ENCODE measurements at places on chromosomes 1 and 21.

DNA sequence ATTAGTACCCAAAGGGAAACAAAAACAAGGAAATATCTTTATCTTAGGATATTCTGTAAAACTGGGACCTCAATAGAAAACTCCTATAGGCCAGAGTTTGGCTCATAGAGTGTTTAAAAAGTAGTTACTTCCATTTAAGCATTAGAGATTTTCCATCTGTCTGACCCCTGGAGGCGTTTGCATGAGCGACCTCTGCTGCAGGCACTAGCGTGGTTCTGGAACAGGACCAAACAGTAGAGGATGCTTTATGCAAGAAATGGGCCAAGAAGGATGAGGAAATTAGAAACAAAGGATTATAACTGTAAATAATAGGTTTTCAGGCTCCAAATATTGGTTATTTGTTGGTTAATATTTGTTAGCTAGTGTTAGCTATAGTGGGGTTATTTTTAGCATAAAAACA, 5.7 kb downstream of the ZBTB40 start:
- peak; percentile 8 for DNase-seq

DNA sequence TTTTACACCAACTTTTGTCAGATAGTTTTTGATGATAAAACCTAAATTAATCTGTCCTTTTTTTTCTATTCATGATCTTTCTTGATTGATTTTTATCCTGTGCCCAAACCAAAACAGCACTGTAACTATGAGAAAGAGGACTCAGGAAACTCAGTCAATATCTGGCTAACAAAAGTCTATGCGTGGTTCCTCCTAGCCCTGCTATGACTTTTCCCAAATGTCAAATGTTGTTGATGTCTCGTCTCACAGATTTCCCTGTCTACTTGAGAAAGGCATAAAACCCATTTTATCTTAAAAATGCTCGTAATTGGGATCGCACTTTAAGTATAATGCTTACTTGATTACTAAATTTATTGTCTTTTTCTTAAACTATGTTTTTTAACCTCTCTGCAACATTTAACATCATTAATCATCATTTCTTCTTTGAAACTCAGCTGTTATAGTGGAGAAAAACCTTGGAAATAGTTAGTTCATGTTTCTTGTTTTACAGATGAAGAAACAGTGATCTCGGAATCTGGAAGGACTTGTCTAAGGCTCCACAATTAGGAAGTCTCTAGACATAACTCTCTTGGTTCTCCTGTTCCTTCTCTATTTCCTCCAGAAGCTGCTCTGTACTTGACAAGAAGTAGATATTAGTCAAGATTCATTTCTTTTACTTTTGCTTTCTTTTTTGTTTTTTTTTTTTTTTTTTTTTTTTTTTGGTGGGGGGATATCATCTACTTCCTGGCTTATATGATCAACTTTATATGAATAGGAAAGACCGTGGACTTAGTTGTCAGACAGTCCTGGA, 26.2 kb upstream of the PTPRC start:
- no peak for DNase-seq

DNA sequence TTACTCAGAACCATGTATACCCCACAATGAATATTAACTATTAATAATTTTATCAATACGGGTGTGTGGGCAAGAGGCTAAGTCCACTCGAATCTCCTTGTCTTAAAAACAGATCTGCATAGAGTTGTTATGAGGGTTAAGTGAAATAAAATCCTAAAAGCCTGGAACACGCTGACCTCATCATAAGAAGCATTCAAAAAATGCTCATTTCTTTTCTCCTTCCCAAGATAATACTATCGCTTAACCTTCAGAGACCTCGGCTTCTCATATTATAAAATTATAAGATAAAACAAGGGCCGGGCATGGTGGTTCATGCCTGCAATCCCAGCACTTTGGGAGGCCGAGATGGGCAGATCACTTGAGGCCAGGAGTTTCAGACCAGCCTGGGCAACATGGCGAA, 35.1 kb downstream of the LPAR3 start:
- DNase-seq = no peak

- DNase-seq = no peak
These were observed 739.3 kb downstream of the PLA2G4A start for GRCh38 chr1:187568067-187568466.

- DNase-seq = no peak
These were observed 16.1 kb upstream of the STMN1 start for GRCh38 chr1:25922056-25922970.

DNA sequence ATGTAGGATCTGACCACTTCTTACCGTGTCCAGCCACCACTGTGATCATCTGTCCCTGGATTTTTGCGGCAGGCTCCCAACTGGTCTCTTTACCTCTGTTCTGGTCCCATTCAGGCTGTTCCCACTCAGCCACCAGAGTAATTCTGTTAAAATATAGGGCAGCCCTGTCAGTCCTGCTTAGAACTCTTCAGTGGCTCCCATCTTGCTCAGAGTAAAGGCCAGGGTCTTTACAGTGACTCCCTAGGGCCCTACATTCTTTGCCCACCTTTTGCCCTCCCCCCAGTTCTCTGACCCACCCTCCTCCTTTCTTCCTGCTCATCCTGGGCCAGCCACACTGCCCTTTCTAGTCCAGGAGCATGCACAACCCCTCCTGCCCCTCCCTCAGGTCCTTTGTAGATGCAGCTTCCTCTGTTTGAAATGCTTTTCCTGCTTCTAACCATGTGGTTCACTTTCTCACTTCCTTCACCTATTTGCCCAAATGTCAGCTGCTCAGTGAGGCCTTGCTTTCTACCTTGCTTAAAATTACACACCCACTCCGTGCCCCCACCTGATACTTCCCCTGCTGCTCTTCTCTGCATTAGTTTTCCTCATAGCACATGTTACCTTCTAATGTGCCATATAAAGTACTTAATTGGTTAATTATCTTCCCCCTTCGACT, 7.8 kb downstream of the UBIAD1 start:
- DNase-seq = no peak

DNA sequence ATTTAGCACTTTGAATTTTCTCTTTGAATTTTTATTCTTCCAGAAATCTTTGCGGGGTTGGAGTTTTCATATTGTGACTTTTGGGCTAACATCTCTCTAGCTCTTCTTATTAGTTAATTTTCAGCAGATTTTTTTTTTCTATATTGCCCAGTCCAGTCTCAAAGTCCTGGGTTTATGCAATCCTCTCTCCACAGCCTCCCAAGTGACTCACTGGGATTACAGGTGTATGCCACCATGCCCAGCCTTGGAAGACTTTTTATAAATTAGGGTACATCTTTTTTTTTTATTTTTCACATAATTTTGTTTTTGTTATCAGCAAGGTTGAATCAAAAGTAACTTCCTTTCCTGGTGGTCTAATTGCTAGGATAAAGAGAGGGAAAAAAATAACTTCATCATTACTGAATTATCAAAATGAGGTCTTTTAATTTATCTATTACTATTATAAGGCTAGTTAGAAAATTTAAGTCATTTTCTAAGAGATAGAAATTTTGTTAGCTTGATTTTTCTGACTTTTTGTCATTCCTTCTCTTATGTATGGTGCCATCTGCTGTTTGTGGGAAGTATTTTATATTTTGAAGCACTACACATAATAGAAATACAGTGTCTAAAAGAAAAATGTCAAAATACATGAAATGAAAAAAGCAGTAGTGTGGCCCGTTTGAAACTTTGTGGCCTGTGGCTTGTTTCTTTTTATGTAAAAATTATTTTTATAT, 273.4 kb upstream of the CACYBP start:
- peak; percentile 51 for DNase-seq

- peak; percentile 29 for DNase-seq
These were observed 33.7 kb downstream of the MRPL39 start for GRCh38 chr21:25573409-25574206.

- DNase-seq = no peak
These were observed 5.7 kb downstream of the SLC6A17 start for GRCh38 chr1:110155878-110156522.

GRCh38 chr1:28915031-28915895, 894 bp downstream of the EPB41 start:
- DNase-seq = peak; percentile 24

DNA sequence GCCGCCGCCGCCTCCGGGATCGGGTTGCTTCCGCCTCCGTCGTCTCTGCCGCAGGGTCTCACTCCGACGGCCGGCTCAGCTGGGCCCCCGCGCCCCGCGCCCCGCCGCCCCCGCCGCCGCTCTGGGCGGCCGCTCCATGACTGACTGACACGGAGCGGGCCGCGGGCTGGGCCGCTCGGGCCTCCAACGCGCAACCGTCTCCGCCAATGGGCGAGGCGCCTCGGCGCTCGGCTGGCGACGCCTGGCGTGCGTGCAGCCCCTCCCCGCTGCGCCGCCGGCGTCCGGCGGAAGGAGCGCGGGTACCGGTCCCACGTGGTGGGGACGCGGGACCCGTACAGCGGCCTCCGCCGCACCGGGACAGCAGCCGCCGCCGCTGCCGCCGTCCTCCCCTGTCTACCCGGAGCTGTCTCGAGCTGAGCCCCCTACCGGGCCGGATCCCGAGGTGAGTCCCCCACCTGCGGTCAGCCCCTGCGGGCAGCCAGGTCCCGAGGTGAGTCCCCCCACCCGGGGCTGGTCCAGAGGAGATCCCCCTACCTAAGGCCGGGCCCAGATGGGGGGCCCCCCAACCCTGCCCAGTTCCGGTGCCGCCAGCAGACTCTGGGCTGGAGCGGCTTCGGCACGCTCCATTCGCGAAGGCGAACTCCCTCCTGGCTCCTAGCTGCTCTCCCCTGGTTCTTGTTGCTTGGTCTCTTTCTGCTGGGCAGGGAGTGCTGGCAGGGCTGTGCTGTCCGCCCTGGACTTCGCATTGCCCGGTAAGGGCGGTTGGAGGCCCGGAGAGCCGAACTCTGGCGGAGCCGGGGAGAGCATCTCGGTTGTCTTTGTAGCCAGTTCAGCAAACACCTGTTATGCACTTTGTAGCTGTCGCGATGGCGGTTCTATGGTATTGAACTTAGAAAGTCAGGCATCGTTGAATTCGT, at the start of the genes TAF5L and URB2:
TAF5L (minus strand) TSS at position 208 of the 917 bp plus-strand sequence. CDS start 11,640 bp downstream, outside the sequence.
URB2 (plus strand) TSS at position 333 of the 917 bp plus-strand sequence. CDS start 1,387 bp downstream, outside the sequence.
- DNase-seq = peak; percentile 75

- no peak for DNase-seq
These were observed 1.1 kb downstream of the CEP350 start for GRCh38 chr1:179955731-179956130.

GRCh38 chr1:58704616-58705021, 4.8 kb upstream of the MYSM1 start:
- DNase-seq = no peak

DNA sequence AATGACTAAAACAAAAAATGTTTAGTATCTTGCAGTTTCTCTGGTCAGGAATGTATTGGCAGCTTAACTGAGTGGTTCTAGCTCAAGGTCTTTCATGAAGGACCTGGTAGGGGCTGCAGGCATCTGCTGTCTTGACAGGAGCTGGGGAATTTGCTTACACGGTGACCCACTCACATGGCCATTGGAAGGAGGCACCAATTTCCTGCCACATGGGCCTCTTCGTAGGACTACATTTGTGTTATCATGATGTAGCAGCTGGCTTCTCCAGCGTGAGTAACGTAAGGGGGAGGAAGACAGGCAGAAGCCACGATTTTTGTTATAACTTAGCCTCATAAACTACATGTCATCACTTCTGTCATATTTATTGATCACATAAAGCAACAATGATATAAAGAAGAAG, 376.3 kb downstream of the AMY1C start:
- no peak for DNase-seq

DNA sequence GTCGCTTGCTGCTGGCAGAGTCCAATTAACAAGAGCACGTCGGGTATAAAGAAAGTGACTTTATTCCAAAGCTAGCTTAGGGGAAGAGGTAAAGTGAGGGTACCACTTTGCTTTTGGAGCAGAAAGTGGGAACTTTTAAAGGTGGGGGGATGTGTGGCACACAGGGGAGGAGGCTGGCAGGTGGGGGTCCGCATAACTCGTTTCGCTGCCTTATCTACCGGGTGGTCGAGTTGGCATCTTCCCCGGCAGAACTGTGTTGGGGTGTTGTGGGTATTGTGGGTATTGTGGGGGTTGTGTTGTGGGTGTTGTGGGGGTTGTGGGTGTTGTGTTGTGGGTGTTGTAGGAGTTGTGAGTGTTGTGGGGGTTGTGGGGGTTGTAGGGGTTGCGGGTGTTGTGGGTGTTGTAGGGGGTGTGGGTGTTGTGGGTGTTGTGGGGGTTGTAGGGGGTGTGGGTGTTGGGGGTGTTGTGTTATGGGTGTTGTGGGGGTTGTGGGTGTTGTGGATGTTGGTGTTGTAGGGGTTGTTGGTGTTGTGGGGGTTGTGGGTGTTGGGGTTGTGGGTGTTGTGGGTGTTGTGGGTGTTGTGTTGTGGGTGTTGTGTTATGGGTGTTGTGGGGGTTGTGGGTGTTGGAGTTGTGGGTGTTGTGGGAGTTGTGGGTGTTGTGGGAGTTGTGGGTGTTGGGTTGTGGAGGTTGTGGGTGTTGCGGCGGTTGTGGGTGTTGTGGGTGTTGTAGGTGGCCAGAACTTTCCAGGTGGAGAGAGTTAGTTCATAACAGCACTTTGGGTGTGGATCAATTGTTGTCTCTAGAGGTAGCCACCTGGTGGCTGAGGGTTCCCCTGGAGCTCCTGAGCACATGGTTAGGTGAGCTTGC, 52.7 kb downstream of the AGPAT3 start:
- DNase-seq = no peak

- no peak for DNase-seq
These were observed 317.7 kb upstream of the DAB1 start for GRCh38 chr1:57741521-57741920.

- no peak for DNase-seq
These were observed 12.8 kb downstream of the LDLRAP1 start for GRCh38 chr1:25556132-25556670.

- no peak for DNase-seq
These were observed 57.3 kb upstream of the CSF3R start for GRCh38 chr1:36540056-36540455.

Data from NCI-H446 treated with DMSO at 0.1 percent for 48 hours (cell line).